ENCODE measurements at places on chromosomes 4 and X.

DNA sequence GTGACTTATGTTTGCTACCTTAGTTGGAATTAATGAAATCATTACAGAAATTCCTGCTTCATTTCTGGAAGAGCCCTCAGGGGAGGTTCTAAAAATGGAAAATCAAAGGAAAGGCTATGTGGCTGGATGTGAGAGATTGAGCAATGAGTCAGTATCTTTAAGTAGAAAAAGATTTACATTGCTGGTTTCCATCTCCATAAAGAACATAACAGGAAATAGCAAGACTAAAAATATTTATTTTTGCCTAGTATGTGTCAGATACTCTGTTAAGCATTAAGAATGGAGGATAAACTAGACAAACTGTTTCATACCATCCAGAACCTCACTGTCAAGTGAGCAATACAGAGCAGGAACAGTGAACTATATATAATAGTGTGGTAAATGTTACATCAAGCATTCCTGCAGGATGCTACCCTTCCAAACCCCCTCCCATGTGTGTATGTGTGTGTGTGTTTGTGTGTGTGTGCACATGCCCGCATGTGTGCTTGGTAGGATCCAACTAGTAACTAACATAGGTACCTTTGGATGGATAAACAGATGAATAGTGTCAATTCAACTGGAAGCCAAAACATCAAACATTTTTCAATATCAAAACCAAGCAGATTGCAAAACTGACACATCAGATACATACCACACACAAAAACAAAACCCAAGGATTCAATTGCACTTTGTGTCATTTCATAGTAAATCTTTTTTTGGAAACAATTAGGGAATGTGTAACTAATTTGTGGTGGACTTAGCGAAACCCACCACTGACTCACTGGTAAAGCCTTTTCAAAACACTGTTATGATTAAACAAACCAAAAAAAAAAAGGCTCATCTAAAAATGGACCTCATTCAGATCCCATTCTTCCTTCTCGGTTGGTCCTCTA, 223.4 kb downstream of the SHROOM3 start:
- DNase-seq, result no peak

GRCh38 chrX:122583551-122583950, 600.5 kb upstream of the GRIA3 start:
- DNase-seq, result no peak

- DNase-seq, result no peak
Observed at GRCh38 chrX:104122829-104123228, 10.5 kb downstream of the ZCCHC18 start.

- DNase-seq, result no peak
Observed at GRCh38 chr4:137851435-137851834, 319.1 kb upstream of the PCDH18 start.

DNA sequence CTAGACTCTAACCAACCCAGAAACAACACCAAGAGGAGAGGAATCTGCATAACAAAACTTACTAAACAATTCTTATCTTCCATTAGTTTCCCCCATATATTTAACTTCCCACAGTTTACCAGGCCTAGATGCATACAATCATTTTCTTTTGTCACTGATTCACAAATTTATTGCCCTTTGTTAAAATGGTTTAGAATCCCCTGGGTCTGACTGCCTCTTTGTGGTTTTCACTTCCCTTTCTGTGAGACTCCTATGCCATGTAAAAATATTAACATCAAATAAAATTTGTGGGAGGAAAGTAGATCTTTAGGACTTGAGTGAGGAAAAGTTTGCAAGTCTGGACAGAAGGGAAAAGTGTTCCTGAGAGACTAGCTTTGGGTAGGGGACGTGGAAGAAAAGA, 393.8 kb upstream of the CNKSR2 start:
- no peak for DNase-seq

DNA sequence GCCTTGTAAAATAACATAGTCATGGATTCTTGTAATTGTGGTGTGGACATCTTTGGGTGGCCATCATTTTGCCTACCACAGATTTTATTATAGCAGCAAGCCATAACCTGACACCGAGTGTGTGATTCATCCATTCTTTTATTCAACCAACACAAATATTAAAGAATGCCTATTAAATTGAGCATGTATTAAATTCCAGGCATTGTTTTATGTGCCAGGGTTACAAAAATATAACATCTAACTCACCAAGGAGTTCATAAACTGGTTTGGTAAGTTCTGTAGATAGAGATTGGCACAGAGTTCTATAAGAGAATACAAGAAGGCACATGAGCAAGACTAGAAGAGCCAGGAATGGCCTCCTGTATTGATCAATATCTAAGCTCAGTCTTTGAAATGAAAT, 18.0 kb downstream of the NBDY start:
- no peak for DNase-seq

GRCh38 chr4:88217169-88217568, 58.7 kb upstream of the ABCG2 start:
- no peak for DNase-seq

DNA sequence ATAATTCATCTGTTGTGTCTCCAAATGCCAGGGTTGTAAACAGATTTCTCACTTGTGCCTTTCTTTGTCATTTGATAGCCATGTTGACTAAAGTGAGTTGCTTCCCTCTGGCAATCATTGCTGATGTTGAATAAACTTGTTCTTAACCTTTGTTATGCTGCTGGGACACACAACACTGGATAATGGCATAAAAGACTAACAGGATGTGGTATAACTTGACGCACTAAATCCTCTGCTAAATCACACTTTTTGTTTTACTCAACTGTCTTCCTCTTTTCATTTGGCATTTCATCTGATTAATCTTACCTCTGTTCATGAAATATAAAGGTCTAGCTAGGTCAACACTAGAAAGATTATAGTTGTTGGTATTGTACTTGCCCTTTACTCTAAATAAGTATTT, 17.6 kb upstream of the CXCL5 start:
- no peak for DNase-seq

GRCh38 chr4:147594107-147594506, 23.1 kb upstream of the TMEM184C start:
- no peak for DNase-seq

GRCh38 chr4:26978387-26979053, 117.9 kb downstream of the STIM2 start:
- peak; percentile 25 for DNase-seq

DNA sequence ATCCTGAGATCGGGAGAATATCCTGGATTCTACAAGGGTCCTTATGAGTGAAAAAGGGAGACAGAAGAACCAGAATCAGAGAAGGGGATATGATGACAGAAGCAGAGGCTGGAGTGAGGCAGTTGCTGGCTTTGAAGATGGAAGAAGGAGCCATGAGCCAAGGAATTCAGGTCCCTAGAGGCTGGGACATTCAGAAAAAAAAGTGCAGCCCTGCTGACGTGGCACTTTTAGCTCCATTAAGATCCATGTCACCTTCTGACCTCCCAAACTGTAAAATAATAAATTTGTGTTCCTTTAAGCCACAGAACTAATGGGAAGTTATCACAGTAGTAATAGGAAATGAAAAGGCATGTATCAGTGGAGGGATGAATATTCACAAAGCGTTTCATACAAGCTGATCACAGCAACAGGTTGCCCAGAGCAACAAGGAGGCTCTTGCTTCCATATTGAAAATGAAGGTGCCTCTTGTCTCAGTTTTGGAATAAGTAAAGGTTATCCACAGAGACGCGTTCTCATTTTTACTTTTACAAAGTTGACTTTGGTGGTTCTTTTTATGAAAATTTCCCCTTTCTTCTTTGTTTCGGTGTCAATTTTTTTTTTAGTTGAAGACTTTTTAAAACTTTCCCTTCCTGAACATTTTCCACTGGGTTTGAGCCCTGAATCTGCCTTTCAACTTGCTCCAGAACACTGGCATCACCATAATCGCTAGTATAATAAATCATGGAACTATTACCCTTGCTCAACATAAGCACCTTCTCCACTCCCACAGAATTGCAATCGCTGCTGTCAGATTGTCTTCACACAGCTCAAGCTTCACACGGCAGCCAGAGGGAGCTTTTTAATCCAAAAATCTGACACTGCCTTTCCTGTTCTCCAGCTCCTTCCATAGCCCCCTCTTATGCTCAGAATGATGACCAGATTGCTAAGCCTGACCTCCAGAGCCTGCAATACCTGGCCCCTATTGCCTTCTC, 127.6 kb upstream of the RBPJ start:
- DNase-seq, result no peak

GRCh38 chr4:95186666-95187065, 362.1 kb downstream of the UNC5C start:
- no peak for DNase-seq

DNA sequence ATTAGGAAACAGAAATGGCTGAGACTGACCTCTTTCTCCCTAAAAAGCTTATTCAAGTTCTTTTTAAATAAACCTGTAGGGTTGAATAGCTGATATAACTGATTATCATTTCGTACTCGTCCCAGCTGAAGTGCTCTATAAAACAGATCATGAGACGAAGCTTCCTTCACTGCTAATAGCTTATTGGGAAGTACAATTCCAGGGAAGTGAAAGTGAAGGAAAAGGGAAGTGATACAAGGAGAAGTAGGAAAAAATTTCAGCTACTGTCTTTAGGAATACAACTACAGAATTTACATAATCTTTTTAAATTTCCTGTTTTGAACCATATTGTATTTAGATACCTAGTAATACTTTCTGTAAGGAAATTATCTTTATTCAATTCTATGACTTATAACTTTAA, 103.0 kb downstream of the SNCA start:
- DNase-seq, result no peak

GRCh38 chr4:84578540-84579402, 4.2 kb upstream of the CDS1 start:
- peak; percentile 8 for DNase-seq

- no peak for DNase-seq
Observed at GRCh38 chrX:20224814-20225487, 41.8 kb downstream of the RPS6KA3 start.

- DNase-seq, result peak; percentile 25
Observed at GRCh38 chrX:124098089-124098488, 136.6 kb downstream of the STAG2 start.

GRCh38 chrX:13001097-13001496, 26.2 kb downstream of the TMSB4X start:
- no peak for DNase-seq

- no peak for DNase-seq
Observed at GRCh38 chrX:26254436-26254835, 38.5 kb downstream of the MAGEB5 start.

DNA sequence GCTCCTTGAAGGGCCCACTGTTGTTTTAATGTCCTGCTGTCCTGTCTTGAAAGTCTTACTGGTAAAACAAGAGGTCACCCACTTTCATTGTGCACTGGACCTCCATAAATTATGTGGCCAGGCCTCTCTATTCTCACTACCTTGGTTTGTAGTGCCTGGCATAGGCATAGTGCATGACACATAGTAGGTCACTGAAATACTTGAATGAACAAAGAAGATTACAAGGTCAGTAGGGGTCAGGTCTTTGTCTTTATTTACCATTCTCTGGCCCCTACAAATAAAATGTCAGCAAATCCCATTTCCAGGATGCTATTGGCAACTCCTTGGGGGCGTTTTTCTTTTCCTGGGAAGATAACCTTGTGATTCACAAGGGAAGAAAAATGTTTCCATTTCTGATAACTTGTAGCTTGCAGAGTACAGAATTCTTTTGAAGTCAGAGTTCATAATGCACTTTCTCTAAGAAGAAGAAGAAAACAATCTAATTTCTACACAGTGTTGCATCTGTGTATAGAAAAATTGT, 1.4 kb downstream of the PGM2 start:
- DNase-seq, result no peak

DNA sequence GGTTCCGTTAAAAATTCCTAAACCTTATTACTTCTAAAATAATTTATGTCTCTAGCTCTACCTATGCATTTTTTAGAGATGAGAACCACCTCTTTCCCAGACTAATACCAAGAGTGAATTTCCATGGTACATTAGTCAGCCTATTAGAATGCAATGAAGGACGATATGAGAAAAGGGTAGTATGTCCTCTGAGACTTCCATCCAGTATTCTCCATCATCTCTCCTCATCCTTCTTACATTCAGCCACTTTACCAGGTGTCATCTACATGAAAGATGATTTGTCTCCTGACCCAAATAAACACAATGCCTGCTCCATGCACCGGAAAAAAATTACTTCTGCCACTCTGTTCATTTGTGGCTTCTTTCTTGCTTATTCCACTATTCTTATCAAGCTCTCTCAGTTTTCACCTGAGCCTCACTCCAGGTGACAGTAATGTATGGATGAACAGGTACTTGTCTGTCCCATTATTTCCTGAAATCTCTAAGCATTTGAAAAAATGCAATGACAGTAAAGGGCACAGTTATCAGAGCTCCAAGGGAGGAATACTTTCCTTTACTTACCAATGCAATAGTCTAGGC, 97.9 kb downstream of the MAB21L2 start:
- DNase-seq, result no peak

- no peak for DNase-seq
Observed at GRCh38 chr4:43607827-43608461, 715.4 kb downstream of the GRXCR1 start.

DNA sequence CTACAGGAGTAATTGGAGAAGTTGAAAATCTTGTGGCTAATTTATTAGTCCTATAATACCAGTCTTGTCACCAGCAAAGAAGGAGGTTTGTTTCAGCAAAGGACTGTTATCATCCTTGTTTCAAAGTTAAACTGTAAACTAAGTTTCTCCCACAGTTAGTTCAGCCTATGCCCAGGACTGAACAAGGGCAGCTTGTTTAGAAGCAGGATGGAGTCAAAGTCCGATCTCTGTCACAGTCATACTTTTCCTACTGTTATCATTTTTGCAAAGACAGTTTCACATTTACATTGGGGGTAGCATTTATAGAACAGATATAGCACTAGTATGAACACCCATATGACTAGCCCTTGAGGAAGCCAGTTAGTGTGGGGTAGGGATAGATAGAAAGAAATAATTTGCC, 46.4 kb downstream of the AKAP4 start:
- no peak for DNase-seq

DNA sequence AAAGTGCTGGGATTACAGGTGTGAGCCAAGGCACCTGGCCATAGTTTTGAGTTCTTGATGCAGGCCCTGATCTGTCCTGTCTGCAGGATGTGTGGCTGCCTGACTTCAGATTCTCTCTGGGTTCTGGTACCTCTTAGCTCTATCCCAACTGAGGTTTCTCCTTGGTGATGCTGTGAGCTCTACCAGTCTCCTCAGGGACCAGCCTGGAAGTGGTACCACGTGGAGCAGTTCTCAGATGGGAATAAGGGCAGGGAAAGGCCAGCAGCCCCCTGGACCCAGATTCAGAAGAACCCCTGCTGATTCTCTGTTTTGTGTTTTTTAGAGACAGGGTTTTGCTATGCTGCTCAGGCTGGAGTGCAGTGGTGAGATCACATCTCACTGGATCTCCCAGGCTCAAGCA, 85.0 kb upstream of the HELT start:
- DNase-seq, result no peak

- no peak for DNase-seq
Observed at GRCh38 chrX:153728095-153728494, 3.4 kb downstream of the ABCD1 start.

DNA sequence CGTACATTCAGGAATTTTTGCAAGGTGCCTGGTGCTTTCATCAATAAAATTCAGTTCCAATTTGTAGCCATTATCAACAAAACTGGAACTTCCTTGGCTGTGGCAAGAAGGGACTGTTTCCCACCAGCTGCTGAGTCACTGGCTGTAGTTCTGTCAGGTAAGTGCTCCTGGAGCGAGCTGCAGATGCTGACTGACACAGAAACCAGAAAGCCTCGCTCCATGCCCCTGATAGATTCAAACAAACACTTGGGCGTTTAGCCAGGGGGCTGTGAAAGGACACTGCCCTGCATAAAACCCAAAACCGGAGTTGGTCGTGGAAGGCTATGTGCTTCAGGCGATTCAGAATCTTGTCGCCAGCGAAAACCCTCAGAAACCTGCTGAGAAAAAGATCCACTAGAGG, 188.4 kb upstream of the FAM9B start:
- no peak for DNase-seq
